ENCODE measurements at places on chromosomes 11 and 22.

DNA sequence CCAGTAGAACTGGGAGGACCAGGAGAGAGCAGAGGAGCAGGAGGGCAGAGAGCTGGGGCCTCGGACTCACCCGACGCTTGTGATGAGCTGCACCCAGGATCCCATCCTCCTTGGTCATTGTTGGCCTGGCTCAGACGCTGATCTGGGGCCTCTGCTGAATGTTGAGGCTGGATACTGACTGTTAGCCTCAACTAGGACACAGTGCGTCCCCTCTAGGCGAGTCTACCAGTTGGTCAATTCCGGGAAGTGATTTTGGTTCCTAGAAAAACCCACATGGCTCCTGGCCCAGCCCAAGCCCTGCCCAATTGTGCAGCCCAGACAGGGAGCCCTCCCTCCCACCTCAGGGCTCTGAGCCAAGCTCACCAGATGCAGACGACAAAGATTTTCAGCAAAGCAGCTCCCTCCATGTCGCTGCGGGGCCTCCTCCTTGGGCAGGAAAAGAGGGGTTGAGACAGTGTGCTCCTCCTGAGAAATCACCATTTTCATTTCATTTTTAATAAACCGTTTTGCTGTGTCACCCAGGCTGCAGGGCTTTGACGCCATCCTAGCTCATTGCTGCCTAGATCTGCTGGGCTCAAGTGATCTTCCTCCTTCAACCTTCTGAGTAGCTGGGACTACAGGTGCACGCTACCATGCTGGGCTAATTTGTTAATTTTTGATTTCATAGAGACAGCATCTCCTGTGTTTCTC, at the start of gene APOL4:
APOL4 (minus strand) TSS at position 180 of the 690 bp plus-strand sequence; CDS start at position 105, 75 bp downstream.
- no peak for DNase-seq

DNA sequence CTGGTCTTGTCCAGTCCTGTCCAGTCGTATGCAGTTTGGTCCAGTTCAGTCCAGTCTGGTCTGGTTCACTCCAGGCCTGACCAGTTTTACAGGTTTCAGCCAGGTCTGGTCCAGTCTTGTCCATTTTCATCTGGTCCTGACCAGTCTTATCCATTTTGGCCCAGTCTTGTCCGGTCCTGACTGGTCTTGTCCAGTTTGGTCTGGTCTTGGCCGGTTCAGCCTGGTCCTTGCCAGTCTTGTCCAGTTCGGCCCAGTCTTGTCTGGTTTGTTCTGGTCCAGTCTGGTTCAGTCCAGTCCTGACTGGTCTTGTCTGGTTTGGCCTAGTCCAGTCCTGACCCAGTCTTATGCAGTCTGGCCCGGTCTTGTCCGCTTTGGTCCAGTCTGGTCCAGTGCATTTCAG, 380.2 kb downstream of the OR4C45 start:
- no peak for DNase-seq

DNA sequence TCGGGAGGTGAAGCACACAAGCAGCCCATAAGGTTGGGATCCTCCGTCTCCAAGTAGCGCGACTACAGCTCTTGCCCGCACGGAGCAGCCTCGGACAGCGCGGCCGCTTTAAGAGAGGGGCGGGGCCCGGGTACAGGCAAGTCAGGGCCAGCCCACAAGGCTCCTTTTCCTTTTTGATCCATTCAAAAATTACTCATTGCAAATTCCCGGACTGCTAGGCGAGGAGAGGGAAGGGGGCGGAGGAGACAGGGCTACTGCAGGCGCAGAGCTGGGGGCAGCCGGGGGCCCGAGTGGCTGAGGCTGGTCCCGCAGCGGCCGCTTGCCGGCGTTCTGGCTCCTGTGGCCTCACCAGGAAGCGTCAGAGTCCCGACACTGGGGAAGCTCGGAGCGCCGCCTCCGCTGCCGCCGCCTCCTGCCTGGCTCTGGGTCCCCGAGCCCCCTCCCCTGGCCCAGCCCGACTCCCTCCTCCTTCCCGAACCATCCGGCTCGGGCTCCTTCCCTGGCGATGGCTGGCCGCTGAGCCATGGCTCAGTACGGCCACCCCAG, at the start of gene UBASH3B:
UBASH3B (plus strand) TSS at position 196 of the 546 bp plus-strand sequence; CDS start at position 524, 328 bp downstream.
- peak; percentile 82 for DNase-seq

GRCh38 chr11:33907421-33907820, 15.5 kb upstream of the LMO2 start:
- DNase-seq = peak; percentile 70

DNA sequence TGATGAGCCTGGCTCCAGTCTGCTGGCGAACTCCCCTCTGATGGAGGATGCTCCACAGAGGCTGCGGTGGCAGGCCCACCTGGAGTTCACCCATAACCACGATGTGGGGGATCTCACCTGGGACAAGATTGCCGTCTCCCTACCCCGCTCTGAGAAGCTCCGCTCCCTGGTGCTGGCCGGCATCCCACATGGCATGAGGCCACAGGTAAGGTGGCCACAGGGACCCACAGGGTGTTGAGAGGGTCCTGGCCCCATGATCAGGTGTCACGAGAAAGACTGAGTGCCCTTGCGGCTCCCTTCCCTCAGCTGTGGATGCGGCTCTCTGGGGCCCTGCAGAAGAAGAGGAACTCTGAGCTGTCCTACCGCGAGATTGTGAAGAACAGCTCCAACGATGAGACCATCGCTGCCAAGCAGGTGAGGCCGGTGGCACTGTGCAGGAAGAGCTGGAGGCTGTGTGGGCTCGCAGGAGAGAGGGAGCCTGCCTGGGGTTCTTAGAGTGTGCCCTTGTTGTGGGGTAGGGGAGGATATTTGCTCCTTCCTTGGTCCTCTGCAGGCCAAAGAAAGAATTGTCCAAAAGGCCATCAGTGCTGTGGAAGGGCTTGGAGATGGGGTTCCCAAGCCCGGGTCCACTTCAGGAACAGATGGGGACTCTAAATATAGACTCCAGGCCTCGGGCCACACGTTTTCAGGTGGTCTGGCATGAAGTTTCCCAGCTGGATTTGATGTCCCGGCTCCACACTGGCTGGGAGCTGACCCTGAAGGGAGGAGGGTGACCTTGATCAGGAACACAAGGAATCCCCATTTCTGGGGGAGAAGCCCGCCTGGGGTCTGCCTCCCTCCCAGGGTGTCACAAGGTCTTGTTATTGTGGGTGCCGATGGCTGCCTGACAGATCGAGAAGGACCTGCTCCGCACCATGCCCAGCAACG, 34.1 kb downstream of the SGSM3 start:
- DNase-seq = no peak

GRCh38 chr11:96229354-96229977, 113.5 kb downstream of the MAML2 start:
- peak; percentile 42 for DNase-seq

- DNase-seq = no peak
Measured at GRCh38 chr11:91786097-91786496, 438.5 kb upstream of the FAT3 start.

DNA sequence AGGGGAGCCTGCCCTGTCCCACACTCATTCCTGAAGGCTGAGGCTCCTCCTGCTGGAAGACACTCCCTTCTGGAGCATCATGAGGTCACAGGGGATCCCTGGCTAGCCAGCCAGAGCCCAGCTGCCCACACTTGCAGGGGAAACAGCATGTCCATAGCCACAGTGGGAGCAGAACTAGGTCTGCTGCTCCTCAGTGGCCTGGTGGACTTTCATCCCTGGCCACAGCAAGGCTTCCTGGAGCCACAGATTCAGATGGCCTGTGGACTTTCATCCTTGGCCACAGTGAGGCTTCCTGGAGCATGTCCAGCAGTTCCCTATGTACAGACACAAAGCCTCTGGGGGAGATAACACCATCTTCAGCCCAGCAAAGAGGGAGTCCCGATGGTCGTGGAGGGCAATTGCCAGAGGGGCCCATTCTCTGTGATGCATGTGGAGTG, 5.9 kb upstream of the APOL6 start:
- DNase-seq = no peak

GRCh38 chr11:106011481-106011880, 10.6 kb downstream of the MSANTD4 start:
- DNase-seq = no peak

DNA sequence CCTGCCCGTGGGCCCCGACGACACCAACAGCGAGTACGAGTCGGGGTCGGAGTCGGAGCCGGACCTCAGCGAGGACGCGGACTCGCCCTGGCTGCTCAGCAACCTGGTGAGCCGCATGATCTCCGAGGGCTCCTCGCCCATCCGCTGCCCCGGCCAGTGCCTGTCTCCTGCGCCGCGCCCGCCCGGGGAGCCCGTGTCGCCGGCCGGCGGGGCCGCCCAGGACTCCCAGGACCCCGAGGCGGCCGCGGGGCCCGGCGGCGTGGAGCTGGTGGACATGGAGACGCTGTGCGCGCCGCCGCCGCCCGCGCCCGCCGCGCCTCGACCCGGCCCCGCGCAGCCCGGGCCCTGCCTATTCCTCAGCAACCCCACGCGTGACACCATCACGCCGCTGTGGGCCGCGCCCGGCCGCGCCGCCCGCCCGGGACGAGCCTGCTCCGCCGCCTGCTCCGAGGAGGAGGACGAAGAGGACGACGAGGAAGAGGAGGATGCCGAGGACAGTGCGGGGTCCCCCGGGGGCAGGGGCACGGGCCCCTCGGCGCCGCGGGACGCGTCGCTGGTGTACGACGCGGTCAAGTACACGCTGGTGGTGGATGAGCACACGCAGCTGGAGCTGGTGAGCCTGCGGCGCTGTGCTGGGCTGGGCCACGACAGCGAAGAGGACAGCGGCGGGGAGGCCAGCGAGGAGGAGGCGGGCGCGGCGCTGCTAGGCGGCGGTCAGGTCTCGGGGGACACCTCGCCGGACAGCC, 3.8 kb downstream of the MAPK8IP2 start:
- DNase-seq = no peak

DNA sequence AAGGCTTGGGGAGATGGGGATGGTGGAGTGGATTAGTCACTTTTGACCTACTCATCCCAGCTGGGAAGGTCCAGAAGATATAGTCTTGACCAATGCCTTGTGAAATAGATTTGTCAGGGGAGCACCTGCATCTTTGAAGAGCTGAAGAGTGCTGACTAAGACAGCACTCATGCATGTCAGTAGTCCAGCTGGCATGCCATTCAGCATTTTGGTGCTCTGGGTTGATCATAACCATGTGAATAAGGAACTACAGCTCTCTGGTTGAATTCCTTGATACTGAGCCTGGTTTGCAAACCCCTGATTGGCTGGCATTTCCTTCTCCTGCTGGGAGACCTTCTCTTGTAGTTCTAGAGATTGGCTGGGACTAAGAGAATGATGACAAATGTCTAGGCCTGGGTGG, 106.8 kb upstream of the ALX4 start:
- no peak for DNase-seq

DNA sequence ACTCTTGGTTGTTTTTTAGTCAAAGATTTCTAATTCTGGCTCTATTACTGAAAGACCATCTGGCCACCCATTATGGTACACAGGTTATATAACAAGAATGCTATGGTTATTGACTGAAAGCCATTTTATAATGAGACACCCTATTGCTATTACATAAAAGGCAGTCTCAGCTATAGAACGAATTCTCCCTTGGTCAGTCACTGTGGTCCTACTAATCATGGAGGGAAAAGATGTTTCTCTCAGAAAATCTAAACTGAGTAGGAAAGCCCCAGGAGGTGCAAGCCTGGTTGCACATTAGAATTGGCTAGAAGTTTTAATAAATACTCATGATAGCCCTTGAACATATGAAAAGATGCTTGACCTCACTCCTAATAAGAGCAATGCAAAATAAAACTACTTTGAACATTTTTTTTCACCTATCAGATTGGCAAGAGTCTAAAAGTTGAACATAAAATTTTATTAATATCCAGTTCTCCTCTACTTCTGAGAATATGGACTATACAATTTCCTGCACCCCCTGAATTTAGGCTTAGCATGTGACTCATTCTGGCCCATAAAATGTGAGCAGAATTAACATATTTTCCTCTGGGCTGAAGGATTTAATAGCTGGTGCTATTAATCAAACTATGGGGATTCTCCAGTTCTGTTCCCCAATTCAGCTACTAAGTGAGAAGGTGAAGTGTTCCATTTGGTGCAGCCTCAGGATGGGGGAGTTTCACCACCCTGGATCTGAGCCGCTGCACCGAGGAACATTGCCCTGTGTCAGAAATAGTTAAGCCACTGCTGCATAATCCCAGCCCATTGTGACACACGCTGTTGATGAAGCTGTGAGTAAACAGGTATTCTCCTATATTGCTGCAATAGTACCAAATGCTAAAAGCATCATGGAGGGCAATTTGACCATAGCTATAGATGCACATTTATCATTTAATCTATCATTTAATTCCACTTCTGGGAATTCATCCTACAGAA, 11.5 kb upstream of the CRKL start:
- no peak for DNase-seq

DNA sequence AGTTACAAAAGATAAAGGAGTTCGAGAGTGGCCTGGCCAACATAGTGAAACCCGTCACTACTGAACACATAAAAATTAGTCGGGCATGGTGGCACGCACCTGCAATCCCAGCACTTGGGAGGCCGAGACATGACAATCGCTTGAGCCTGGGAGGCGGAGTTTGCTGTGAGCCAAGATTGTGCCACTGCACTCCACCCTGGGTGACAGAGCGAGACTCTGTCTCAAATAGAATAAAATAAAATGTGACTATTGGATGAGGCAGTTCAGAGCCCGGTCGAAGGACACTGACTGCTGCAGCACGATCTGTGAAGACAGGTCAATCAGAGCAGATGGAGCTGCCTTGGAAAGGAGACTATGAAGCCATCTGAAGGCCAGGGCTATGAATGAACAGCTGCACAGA, 37.7 kb upstream of the ANO1 start:
- DNase-seq = no peak

DNA sequence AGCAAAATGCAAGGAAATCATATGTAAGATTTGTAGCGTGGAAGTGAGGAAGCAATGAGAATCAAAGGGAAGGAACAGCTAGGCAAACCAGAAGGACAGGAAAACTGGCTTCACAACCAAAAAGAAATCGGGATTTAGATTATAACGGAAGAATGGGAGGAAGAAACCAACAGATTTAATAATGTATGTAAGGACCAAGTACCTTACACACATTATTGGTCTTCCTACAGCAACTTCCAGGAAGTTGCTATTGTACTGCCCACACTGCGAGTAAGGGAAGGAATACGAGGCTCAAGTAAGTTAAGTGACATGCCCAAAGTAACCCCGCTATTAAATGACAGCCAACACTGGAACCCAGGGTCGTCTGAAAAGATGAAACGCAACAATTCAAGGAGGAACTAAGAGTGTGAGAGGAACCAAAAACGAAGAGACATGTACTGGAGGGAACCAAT, 473 bp downstream of the TXN2 start:
- no peak for DNase-seq

DNA sequence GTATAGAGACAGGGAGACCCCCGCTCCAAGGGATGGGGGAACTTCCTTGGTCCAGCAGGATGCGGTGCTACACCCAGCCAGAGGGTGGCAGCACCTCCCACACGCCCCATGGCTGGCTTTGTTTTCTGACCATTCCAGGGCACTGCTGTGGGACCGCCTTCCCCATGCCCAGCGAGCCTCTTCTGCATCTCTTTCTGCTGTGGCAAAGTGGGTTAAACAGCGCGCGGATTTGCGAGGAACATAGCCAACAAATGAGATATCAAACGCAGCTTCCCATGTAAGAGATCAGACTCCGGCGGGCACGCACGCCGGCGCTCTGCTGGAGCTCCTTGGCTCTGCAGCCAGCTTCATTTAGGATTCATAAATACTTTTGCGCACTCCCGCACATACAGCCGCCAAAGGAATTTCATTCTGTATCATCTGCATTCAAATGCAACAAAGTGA, 485.8 kb upstream of the CADM1 start:
- DNase-seq = peak; percentile 51
